ENCODE measurements at places on chromosomes 6 and 20.

- DNase-seq: no peak
Measured at GRCh38 chr6:75201901-75202672, 3.8 kb downstream of the COL12A1 start.

- DNase-seq: no peak
Measured at GRCh38 chr6:133108419-133108818, 132.7 kb upstream of the EYA4 start.

GRCh38 chr20:53245574-53245973 is 273.4 kb downstream of the TSHZ2 start:
- no peak for DNase-seq

DNA sequence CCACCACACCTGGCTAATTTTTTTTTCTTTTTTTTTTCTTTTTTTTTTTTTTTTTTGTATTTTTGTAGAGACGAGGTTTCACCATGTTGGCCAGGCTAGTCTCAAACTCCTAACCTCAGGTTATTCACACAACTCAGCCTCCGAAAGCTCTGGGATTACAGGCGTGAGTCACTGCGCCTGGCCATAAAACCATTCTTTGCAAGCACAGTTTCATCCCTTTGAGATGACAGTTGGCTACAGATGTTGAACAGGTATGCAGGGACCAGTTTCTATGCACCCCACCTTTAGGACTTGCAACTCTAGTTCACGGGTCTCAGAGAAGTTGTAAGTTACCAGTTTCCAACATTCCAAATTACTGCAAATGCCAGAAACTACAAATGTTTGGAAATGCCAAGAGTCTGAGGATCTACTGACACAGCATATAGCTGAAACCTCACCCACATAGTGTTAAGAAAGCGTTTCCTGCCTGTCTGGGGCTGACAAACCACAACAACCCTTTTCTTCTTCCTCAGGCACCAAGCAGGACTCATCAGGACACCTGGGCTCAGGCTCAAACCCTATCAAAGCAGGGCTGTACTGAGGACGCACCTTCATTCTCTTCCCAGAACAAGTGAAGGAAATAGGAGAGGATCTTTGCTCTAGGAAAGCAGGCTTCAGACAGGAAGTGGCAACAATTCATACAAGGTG is 22.9 kb downstream of the ARHGAP18 start:
- no peak for DNase-seq

Measured in stimulated activated CD4-positive, alpha-beta T cell treated with anti-CD3 and anti-CD28 coated beads, Interleukin-15, amount 100 ng/mL, for 1 hour (primary cell).